Left colon (tissue), 2 donors: ENCODE measurements at places on chromosomes 6 and 20. TPM values are rescaled to one million over a fixed set of nuclear protein-coding genes. Genes with fewer than 3 reads are reported as not detected.

TMC2 gene
- total RNA-seq = not detected

FHL5 gene
- total RNA-seq = 3.4 TPM

CD24 gene
- 2,100 TPM for total RNA-seq

BPIFB4 gene
- not detected for total RNA-seq

MAP7 gene
- 82.7 TPM for total RNA-seq

SLC13A3 gene
- 0.39 TPM for total RNA-seq

TUBE1 gene
- 8.7 TPM for total RNA-seq

SCUBE3 gene
- 0.09 TPM for total RNA-seq

PEX7 gene
- 9.0 TPM for total RNA-seq

DNA sequence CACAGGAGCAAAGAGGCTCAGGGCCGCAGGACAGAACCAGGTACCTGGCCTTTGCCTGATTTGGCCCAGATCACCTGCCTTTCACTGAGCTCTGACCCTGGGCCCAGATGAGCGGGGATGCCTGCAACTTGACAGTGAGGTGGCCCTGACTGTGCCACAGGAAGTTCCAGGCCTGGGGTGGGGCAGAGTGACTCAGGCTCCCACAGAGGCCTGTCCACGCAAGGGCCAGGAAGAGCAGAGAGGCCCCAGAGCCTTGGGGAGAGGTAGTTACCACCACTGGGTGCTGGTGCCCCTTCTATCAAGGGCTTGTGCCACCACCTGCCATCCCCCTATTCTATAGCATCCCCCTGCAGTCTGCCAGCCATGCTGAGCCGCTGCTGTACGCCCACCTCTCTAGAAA lies 4.1 kb upstream of the NOL4L start:
- DNase-seq = no peak

DNA sequence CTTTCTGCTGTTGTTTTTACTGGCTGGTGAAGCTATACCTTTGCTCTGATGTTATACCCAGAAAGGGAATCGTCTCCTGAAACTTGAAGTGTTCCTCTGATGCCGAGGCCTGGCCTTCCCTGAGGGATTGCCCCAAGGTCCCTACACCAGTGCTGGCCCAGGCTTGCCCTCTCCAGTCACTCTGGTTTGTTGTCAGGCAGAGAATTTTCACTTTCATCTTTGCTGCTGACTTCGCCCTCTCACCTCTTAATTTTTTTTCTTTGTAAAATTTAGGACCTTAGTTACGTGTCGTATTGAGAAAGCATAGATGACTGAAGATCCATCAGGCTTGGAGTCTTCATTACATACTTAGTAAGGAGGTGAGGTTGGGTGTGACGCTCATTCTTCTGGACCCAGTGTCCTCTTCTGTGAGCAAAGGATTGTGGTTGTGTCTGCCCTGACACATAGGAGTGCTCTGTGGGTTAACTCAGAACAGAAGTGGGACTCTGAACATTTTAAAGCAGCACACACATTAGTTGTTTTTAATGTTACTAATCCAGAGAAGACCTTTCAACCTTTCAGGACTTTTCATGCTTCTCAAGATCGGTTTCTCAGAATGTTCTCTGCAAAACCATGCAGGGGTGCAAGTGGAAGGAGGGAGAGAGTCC lies 45.4 kb downstream of the TULP4 start:
- no peak for DNase-seq

DNA sequence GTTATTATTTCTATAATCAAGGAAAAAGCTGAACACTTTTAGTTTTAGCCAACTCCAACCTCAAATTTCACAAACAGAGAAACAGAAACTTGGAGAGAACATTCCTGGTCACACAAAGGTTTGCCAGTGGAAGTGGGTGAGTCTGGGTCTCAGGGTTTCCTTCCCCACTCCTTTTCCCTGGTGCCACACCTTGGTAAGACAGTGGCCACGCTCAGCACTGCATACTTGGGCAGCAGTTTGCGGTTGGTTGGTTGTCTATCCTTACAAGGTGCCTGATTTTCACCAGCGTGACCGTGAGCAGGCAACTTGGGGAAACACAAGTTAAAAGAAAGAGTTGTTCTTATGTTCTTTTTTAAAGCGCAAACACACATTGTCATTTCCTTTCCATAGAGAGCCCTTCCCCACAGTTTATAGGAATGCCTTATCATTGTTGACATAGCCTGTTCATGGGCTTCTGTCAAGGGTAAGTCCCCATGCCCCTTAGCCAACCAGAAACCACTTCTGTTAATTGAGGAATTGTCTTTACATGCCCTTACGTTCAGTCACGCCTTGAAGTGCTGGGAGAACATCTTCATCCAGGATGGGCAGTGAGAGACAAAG lies 82.2 kb downstream of the RIN2 start:
- DNase-seq = no peak

GRCh38 chr6:31541059-31541657 lies 645 bp downstream of the DDX39B start:
- peak; percentile 83 for DNase-seq

DNA sequence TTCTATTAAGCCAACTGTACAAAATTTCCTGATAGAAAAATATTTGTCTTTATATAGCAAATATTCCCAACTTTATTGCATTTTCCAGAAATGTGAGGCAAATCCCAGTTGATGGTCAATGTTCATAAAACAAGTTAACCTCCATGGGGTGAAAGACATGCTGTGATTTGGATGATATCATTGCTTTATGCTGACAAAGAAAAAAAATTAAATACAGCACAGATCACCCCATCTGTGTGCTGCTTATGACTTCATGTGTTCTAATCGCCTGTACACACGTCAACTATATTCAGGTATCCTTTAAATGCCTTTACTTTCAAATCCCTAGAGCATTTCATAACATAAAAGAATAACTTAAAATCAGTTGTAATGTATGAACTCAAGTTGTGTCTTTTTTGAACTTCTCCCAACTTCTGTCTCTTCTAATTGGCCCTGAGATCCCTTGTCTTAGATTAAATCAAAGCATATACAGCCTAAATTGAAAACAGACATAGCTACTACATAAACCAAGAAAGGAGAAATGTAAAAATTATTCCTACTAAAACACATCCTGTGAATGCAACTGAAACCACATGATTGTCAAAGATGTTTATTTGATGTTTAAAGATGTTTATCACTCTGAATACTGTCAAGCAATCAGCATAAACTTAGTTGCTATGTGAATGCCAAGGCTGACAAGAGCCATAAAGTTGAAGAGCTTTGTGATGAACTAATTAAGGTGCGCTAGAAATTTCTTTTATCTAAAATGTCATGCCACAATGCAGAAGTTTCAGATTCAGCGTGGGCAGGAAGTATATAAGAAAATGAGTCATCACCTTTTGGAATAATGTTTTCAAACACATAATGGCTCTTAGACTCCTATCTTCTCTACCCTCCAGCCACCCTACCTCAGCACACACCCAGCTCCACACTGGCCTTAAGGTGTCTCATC lies 68.7 kb downstream of the FILIP1 start:
- no peak for DNase-seq

- DNase-seq = no peak
Observed at GRCh38 chr20:44805979-44806620, 4.2 kb downstream of the RIMS4 start.

DNA sequence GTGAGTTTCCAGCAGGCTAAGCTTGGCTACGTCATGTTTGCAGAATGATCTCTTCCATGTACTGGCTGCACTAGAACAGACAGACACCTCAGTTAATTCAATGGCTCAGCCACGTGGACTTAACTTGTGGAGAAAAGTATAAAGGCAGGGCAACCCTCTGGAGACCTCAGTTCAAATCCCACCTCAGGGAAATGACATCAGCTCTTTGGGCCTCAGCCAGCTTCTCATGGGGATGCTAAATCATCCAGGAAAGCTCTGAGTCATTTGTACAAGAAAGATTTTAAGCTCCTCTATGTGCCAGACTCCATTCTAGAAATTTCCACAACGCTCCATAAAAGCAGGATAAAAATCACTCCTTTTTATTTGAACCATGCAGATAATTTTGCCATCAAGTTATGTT lies 128.5 kb upstream of the SALL4 start:
- no peak for DNase-seq

DNA sequence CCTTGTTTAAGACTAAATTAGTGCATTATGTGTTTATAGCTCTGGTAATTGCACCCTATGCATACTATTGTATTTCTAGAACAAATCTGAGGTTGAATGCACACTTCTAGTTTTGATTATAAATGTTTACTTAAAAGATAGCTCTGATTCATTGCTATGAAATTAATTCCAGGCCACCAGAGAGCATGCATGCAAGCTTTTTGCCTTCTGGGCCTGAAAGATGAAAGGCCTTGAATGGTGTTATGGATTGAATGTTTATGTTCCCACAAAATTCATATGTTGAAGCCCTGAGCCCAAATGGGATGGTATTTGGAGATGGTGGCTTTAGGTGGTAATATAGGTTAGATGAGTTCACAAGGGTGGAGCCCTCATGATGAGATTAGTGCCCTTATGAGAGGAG lies 695.0 kb upstream of the MAP3K7 start:
- DNase-seq = no peak

- DNase-seq = no peak
Observed at GRCh38 chr6:45630314-45630713, 252.6 kb upstream of the SUPT3H start.

DNA sequence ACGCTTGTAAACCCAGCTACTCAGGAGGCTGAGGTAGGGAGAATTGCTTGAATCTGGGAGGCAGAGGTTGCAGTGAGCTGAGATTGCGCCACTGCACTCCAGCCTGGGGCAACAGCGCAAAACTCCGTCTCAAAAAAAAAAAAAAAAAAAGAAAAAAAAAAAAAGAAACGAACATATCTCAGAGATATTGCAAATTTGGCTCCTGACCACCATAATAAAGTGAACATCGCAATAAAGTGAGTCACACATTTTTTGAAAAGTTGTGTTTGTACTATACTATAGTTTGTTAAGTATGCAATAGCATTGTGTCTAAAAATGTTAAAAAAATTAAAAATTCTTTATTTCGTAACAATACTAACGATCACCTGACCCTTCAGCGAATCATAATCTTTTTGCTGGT lies 13.3 kb downstream of the RSPH9 start:
- no peak for DNase-seq
